ENCODE measurements at places on chromosomes 4 and X.

DNA sequence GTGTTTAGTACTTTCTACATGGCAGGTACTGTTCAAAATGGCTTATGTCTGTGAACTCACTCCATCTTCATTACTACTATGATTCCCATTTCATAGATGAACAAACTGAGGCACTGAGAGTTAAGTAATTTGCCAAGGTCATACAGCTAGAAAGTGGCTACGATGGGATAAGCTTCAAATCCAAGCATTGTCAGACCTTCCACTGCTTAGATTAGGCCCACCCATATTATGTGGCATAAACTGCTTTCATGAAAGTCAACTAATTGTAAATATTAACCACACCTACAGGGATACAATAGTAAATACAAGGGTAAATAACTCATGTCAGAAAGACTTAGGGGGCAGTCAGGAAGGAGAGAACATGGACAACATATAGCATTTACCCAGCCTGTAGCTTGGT, 68.8 kb downstream of the SLITRK2 start:
- DNase-seq = no peak

GRCh38 chr4:55617587-55618197, 18.4 kb downstream of the NMU start:
- no peak for DNase-seq

DNA sequence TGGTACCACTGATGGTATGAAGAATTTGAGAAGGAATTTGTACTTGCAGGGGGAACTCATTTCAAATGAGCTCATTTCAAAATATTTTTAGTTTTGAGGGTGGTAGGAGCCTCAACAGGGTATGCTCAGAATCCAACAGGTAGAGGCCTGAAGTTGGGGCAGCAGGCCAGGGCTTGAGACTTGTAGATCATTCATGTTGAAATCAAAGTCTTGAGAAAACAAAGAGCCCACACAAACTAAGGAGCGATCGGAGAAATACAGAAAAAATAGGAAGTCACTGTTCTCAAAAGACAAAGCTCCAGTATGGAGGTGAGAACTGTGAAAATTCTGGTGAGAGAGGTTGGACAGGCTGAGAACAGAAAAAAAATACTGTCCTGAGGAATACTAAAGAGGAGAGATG, 979 bp upstream of the SLC9A6 start:
- no peak for DNase-seq

DNA sequence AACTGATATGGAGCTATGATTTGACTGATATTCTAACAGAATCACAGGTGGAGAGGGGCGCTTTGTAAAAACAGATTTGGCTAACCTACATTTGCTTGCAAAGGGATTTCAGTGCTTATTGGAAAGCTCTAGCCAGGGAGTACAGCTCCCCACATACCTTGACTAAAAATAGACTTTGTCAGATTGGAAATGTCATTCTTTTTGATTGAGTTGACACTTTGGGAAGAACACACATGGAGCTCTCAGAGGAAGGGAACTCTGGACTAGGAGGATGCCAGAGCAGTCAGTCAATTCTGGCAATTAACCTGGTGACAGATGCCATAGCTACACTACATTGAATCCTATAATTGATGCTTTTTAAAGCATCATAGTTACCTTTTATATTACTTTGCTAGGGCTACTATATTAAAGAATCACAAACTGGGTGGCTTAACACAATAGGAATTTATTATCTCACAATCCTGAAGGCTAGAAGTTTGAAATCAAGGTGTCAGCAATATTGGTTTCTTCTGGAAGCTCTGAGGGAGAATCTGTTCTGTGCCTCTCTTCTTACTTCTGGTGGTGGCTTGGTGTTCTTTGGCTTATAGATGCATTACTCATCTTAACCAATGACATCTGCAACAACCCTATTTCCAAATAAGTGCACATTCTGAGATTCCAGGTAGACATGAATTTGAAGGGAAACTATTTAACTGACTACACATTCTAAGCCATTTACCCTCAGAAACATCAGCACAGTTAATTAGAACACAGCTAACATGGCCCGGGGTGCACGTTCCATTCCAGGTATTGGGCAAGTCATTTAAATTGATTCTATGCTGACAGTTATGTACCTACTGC, 8.4 kb upstream of the HERC3 start:
- no peak for DNase-seq

GRCh38 chr4:140719022-140719421, 37.2 kb downstream of the TBC1D9 start:
- DNase-seq = no peak

- no peak for DNase-seq
These were observed 15.8 kb downstream of the PLK4 start for GRCh38 chr4:127896528-127896927.
